ENCODE measurements at places on chromosomes 5 and 9.

DNA sequence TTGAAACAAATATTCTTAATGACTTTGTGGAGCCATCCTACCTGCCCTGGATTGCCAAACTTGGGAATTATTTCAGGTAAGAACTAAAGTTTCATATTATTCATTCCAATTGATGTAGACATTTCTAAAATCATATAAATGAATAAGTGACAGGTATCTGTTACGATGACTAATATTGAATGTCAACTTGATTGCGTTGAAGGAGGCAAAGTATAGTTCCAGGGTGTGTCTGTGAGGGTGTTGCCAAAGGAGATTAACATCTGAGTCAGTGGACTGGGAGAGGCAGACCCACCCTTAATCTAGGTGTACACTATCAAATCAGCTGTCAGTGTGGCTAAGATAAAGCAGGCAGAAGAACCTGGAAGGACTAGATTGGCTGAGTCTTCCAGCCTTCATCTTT lies 1688.4 kb upstream of the CDH9 start:
- DNase-seq: no peak

- no peak for DNase-seq
Measured at GRCh38 chr9:120860083-120860482, 16.9 kb downstream of the PHF19 start.

- DNase-seq: peak; percentile 30
Measured at GRCh38 chr5:8685704-8686103, 816.8 kb downstream of the MTRR start.

DNA sequence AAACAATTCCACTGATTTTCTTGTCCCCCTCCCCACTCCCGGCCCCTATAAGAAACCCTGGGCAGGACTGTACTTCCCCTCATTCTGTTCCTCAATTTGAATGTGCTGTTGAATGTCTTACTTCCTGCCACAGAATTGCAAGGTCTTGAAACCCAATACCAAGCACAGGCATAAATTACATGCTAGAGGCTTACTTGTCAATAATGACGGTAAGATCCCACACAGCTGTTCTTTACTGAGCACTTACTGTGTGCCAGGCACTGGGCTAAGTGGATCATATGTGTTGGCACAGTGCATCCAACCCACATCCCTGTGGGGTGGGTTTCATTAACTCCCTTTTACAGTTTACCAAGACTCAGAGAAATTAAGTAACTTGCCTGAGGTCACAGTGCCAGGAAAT lies 63.4 kb downstream of the MVB12B start:
- DNase-seq: peak; percentile 0

GRCh38 chr9:68455451-68455850 lies 85.2 kb downstream of the TMEM252 start:
- DNase-seq: peak; percentile 61

Data from NCI-H1694 treated with DMSO at 0.1 percent for 48 hours (cell line).